Activated CD4-positive, alpha-beta T cell treated with anti-CD3 and anti-CD28 coated beads, Interleukin-10, Interleukin-2, amounts not matched to agents 100 ng/mL and 50 ng/mL, durations not matched to agents 16 hours and 8 hours (primary cell): ENCODE measurements at places on chromosomes 5 and 9.

DNA sequence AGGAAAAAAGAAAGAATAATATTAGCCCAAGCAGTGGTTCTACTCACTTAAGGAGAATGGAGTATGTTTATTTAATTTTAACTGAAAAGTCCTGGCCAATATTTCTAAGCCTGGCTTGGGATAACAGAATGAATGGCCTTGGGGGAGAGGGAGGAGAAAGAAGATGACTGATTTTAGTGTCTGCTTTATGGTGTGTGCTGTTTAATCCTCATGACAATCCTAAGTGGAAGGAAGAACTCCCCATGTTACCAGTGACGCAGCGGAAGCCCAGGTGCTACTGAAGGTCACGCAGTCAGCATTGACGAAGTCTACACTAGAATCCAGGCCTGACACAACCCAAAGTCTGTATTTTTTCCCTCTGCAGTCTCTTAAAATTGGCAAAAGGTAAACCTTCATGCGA, 50.5 kb downstream of the PALM2AKAP2 start:
- no peak for DNase-seq

- no peak for DNase-seq
These were observed 25.1 kb upstream of the EEIG1 start for GRCh38 chr9:128005923-128006322.

DNA sequence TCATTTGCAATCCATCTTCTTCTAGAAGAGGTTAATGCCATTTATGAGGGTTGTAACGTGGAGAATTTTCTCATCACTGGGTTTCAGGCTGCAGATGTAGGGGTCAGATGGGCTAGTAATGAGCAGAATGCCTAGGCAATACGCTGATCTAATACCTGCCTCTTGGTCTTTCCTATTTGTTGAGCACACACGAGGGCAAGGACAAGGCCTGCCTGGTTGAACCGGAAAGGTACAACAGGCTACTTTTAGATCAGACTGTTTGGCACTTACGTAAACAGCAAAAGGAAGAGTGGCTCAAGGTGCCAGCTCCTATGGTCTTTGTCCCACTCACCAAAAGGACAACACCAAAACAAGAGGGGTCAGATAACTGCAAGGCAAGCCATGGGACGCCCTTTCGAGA, 24.0 kb upstream of the GNE start:
- DNase-seq: no peak

GRCh38 chr5:71620630-71621029, 33.5 kb downstream of the MCCC2 start:
- DNase-seq: no peak

- peak; percentile 56 for DNase-seq
These were observed 27.6 kb upstream of the SMIM23 start for GRCh38 chr5:171757853-171758535.

DNA sequence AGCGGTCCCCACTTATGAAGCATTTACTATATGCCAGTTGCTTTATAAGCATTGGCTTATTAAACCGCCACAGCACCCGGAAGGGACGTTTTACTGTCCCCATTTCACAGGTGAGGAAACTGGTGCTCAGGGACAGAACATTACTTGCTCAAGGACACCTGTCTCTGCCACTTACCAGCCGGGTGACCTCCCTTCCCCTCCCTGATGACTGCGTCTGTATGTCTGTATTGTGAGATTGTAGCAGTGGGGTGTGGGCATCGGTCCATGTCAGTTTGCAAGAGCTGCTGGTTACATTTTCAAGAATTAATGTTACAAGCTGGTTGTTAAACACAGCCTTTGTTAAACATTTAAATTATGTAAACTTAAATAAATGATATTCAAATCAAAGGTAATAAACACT, 77.6 kb upstream of the LMX1B start:
- DNase-seq: no peak

DNA sequence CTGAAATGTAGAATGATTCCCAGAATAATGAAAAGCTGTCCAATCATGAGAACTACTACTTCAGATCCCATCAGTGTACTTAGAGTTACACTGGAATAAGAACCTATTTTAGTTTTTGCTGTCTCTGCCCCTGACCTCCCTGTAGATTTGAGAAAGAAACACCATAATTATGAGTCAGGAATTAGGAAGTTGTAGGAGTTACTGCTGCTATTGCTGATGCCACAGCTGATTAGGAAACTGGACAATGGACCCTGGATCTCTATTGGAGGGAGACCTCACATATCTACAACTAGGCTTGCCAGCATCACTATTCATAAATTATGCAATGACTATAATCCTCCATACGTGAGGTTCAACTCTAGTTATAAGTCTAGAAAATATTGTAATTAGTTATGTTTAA, 48.8 kb upstream of the EDIL3 start:
- no peak for DNase-seq

- no peak for DNase-seq
These were observed 75.7 kb upstream of the FCN2 start for GRCh38 chr9:134804871-134805270.
